ENCODE measurements at places on chromosomes 6 and 20.

DNA sequence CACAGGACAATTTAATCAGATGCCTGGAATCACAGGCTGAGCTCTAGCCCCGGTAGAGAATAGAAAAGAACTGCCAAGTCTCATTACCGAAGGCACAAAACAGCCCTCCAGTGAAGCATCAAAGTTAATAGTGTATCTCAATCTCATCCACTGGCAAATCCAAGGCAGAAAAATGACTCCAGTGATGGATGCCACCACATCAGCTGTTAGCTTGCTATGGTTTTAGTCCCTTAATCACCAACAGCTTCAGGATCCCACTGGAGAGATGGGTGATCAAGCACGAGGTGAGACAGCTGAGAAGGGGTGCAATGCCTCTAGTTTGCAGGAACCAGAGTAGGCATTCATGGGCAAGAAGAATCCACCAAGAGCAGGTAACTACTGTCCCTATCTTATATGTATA lies 81.8 kb downstream of the STK35 start:
- no peak for DNase-seq

GRCh38 chr6:74757813-74758212 lies 448.0 kb downstream of the COL12A1 start:
- DNase-seq = no peak

DNA sequence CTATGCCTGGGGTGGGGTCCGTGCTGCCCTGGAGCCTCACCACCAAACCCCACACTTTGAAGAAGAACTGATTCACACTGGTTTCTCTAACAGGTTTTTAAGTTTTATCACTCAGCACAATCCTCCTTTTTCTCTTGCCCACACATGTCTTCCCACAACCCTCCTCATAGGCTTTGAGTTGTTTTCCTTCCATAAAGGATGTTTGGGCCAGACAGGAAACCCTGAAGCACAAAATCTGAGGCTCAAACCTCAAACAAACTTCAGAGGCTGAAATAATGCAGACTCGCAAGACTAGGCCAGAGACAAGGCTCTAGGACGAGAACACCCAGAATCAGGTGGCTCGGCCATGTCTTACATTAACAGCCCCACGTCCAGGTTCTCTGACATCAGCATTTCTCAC lies 35.3 kb downstream of the EZR start:
- DNase-seq = no peak

DNA sequence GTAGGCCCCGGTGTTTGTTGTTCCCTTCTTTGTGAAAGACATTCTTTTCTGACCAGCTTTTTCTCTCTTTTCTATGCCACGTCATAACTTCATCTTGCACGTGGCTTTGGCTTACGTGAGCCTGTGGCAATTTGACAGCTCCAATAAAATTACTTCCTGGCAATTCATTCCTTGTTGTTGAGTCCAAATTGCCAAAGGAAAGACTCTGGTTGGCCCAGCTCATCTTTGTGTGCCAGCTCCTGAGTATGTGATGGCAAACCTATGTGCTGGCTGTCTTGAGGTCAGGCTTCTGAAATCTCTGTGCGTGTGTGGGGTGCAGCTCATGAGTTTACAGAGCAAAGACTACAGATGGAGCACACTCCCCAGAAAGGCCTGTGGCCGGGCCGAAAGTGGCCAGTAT lies 272.5 kb upstream of the SGK1 start:
- no peak for DNase-seq

GRCh38 chr6:117552618-117553017 lies 49.7 kb downstream of the GOPC start:
- DNase-seq = no peak

- DNase-seq = no peak
These were observed 4.5 kb downstream of the LMBRD1 start for GRCh38 chr6:69792292-69792691.

Data from stimulated activated CD4-positive, alpha-beta T cell treated with anti-CD3 and anti-CD28 coated beads, Interleukin-15, amount 100 ng/mL, for 48 hours (primary cell).